ENCODE measurements at places on chromosomes 3 and 15.

DNA sequence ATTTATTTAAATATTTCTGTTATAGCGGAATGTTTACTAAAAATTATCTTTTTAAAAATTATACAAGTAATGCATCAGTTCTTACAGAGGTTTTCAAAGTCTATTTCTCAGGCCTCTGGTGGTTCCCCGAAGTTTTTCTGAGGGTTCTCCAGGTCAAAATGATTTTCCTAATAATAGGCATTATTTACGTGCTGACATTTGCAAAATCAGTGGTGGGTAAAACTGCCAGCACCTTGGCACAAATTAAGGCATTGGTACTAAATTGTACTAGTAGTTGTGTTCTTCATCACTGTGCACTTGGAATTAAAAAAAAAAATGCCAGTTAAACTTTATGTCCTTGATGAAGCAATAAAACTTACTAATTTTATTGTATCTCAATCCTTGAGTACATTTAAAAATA is 9.5 kb downstream of the PIAS1 start:
- DNase-seq: no peak

- DNase-seq: no peak
Observed at GRCh38 chr3:36774052-36774451, 9.7 kb upstream of the DCLK3 start.

DNA sequence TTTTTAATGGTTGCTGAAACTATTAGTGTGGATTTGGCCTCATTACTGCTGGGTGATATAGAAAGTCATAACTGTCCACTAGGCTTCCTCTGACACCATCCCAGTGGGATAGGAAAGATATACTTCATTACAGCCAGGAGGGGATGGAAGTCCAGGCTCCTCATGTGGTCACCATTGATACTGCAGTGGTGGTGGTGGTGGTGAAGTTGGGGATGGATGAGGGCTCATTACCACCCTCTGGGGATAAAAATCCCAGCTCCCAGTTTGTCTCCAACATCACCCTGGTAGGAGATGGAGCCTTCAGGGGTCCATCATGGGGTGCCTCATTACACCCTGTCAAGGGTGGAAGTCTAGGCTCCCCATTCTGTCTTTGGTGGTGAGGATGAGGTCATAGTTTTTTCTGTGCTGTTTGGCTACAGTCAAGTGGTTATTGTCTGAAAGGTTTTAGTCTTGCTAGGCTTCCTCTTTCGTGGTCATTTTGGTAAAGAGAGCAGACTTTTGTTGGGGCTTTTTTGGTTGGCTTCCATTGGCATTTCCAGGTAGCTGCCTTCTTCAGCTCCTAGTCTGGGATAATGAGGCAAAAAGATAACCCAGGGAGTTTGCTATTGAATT is 30.1 kb upstream of the FILIP1L start:
- DNase-seq: no peak

DNA sequence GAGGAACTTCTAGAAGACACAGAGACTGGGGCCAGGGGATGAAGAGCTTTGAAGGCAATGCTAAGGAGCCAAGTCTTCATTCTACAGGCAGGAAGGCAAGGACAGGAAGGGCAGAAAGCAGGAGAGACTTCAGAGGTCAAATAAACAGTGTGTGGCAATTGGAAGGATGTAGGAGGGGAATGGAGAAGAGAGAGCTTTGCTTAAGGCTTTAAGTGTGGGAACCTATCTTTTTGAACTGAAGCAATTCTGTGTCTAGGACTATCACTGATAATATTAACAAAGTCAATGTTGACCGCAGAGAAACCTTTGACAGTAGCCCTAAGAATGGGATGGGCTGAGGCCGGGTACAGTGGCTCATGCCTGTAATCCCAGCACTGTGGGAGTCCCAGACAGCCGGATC is 325.0 kb downstream of the FOXP1 start:
- DNase-seq: no peak

DNA sequence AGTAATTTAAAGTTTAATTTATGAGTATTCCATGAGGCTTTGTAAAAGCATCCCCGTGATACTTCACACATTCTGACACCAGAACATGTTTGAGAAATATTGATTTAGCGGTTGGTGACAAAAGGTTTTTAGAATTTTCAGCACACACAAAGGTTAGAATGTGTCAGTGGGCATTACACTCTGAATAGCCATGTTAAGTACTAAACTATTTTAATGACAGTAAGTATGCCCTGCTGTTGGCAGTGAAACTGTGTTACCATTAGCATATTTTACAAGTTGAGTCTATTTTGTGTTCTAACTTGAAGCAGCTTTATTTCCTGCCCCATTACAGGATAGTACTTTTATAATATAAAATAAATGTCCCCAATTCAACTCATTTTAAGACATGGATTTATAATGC is 66.5 kb downstream of the ADAMTSL3 start:
- no peak for DNase-seq

DNA sequence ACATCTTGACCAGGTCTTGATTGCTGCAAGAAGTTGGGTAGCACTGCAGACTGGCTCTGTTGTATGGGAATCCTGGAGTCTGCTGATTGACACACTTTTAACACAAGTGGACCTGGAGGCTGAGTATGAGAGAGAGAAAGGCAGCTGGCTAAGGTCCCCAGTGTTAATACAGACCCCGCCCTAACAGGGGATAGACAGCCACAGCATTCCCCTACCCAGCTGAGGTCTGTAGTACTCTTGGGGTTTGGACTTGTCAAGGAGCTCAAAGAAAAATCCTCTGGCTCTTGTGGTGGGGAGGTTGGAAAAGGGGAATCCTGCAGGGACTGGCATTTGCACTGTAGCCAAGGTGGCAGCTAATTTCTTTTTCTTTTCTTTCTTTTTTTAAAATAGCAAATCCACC is 192.7 kb downstream of the ZNF621 start:
- DNase-seq: no peak

- DNase-seq: no peak
Observed at GRCh38 chr3:183308751-183309150, 55.7 kb downstream of the B3GNT5 start.

DNA sequence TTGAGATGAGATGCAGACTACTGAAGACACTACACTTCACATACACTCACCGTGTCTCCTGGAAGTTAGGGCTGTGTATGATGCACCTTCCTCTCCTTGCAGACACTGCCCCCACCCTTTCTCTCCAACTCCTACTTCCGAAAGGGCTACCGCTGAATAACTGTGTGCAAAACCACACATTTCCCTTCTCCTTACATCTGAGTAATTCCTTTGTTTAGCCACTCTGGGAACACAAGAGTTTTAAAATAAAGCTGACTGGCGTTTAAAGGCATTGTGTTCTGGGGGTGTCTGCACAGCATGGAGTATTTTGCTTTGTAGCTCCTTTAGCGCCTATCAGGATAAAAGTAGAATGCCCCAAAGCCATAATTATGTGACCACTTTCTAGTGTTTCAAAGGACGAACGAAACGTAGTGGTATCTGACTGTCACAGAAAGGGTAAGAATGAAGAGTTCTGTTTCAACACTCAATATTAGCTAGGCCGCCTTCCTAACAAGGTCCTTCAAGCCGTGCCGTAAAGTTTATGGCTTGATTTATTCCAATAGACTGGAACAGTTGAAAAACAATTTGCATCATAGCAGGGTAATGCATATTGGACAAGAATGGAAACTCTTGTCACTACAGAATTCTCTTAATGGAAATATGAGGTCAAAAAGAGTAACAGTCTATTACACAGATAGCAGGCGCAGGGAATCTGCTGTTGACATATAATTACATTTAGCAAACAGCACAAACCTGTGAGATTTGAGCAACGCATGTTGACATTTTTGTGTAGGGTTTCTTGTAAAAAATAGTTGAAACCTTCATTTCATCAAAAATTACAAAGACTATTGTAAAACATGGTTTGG is 619.9 kb downstream of the FOXP1 start:
- no peak for DNase-seq

- DNase-seq: no peak
Observed at GRCh38 chr3:185537369-185537970, 14.9 kb downstream of the LIPH start.

GRCh38 chr15:52288051-52288942 is 7.3 kb downstream of the MYO5C start:
- no peak for DNase-seq

DNA sequence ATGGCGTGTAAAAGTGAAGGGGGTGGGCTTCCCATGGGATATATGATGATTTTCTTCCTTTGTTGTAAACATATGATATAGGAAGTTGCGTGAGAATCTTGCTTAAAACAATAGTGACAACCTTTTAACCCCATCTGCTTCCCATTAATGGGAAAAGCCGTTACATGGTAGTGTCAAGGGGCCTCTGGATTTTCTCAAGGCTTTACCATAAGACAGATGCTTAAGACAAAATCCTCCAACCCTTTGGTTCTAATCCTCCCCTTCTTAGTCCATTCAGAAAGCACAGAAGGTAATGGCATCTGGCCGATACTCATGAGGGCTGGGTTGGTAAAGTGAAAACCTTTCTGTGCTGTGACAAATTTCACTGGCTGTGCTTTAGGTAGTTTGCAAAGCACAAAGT is 25.0 kb downstream of the DPH3 start:
- DNase-seq: no peak

DNA sequence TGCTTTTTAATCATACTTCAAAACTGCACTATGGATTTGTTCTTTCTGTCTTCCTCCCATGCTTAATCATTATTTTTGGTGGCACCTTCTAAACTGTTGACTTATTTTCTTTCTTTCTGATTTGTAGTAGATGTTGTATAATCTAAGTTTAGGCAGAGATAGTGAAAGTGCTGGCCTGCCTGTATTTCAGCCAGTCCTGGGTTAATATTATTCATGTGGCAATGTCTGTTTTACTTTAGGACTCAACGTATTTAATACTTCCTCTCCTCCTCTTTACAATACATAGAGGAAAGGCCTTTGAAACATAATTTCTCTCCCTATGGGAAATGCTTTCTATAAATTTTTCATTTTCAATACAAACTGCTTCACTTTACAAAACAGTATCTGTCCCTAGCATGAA is 327.7 kb upstream of the TPRG1 start:
- DNase-seq: no peak

- DNase-seq: no peak
Observed at GRCh38 chr3:119639494-119640350, 20.7 kb downstream of the POPDC2 start.

Data from activated T-helper 1 cell treated with anti-CD3 and anti-CD28 coated beads, Interleukin-2, amount 50 U/mL, for 16 hours (primary cell).